Gastrocnemius medialis (tissue), 4 donors: ENCODE measurements at places on chromosomes 4 and X. TPM values are rescaled to one million over a fixed set of nuclear protein-coding genes. Genes with fewer than 3 reads are reported as not detected.

Gene CXCL6
- total RNA-seq = 3.7 TPM

GRCh38 chrX:154317391-154317995, 21.9 kb downstream of the TKTL1 start:
- DNase-seq = no peak

DNA sequence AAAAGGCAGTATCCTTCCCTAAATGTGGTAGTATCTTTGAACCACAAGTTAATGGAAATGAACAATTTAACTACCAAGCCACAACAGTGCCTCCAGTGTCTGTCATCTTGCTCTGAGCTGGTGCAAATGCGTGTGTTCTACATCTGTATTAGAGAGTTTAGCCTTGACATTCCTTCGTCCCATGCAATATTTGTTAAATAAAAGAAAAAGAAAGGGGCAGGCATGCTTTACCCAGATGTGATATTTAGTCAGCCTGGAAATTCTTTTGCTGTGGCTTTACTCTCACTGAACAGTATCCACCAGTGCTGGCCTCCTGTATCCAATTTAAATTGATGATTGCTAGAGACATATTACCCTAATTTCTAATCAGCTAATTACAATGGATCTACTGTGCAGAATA, 310.5 kb downstream of the CFAP299 start:
- DNase-seq = no peak

Gene TMPRSS11A
- not detected for total RNA-seq

Gene KIAA1210
- not detected for total RNA-seq

GRCh38 chr4:127782025-127782274, 172 bp upstream of the HSPA4L start:
- no peak for DNase-seq

- no peak for DNase-seq
These were observed 12.7 kb downstream of the MAD2L1 start for GRCh38 chr4:120053911-120054310.

- DNase-seq = no peak
These were observed 349.3 kb upstream of the PCDH18 start for GRCh38 chr4:137881641-137882040.

Gene PAGE4
- total RNA-seq = not detected

Gene RGS12
- 22.5 TPM for total RNA-seq

DNA sequence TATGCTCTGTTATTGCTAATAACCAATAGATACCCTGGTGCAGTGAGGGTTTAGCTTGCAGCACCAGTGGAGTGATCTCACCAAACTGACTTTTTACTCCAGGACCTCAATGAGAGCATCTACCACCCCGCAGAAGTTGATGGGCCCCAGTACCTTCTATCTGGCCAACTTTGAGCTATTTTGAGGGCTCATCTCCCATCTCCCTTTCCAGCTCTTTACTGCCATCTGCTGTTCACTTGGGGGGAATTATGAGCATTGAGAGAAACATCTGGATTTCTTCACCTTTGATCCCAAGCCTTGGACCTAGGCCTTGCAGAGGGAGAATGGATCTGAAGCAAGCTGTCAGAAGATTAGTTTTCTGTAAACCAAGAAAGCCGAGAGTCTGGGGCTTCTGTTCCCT, 143.6 kb downstream of the TMEM164 start:
- DNase-seq = no peak

Gene TENM3
- 13.6 TPM for total RNA-seq

Gene ETDA
- total RNA-seq = not detected

Gene NLRP2B
- not detected for total RNA-seq

Gene TRIML2
- not detected for total RNA-seq

Gene RBMXL3
- not detected for total RNA-seq

DNA sequence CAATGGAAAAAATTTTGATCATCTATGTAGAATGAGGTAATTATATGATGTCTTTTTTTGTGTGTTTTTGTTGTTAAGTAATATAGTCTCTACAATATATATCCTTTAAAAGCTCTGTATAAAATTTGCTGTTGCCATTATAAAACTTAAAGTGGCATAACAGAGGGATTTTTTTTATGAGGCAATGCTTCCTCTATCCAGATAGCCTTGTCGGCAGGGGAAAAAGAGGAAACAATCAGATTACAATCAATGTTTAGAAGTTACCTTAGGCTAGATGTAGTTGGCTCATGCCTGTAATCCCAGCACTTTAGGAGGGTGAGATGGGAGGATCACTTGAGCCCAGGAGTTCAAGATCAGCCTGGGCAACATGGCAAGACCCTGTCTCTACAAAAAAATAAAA, 86.8 kb downstream of the DIAPH2 start:
- no peak for DNase-seq

- DNase-seq = no peak
These were observed 17.8 kb downstream of the EGF start for GRCh38 chr4:109930464-109930863.

DNA sequence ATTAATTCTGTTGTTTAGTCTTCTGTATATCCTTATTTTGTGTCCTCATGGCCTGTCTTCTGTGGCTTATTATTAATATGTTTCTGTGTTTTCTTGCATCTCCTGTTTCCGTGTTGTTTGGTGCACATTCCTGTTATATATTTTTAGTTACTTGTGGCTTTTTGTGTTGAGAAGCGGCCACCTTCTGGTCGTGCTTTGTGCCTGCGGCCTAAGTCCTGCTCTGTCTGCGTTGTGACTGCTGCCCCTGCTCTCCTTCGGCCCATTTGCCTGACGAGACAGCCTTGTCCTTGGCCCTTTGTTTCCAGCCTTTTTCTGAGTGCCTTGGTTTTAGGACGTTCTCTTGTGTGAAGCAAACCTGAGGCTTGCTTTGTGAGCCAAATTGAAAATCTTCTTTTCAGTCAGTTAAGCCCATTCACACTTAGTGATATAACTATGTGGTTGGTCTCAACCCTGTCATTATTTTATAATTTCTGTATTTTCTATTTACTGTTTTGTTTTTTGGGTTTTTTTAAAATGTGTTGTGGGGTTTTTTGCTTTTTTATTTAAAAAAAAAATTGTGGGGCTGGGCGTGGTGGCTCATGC, 43.8 kb downstream of the TNIP2 start:
- no peak for DNase-seq

DNA sequence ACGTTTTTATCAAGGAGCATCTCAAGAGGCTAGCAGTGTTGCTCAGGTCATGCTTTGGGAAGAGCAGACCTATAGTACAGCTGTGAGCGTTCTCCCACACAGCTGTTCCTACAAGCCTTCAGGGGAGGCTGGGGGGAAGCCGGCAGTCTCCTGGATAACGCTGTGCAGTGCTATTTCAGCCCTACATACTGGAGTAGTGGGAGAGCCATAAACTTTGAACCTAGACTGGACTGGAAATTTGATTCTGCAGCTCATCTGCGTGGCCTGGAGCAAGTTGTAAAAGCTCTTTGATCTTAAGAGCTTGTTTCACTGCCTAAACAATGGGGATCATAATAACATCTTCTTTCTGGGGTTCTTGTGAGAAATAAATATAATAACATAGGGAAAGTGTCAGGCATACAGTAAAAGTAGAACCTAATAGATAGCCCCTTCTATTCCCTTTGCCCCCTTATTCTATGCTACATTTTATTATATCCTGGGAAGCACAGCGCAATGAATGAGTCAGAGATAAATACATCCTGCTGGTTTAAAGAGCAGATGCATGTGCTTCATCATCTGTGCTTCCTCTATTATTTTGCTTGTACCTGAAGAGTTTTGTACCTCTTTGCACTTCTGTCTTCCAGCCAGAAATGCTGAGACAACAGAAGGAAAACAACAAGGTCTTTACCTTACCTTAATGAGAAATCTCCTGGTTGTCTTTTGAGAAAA, 14.7 kb upstream of the AMBN start:
- no peak for DNase-seq

DNA sequence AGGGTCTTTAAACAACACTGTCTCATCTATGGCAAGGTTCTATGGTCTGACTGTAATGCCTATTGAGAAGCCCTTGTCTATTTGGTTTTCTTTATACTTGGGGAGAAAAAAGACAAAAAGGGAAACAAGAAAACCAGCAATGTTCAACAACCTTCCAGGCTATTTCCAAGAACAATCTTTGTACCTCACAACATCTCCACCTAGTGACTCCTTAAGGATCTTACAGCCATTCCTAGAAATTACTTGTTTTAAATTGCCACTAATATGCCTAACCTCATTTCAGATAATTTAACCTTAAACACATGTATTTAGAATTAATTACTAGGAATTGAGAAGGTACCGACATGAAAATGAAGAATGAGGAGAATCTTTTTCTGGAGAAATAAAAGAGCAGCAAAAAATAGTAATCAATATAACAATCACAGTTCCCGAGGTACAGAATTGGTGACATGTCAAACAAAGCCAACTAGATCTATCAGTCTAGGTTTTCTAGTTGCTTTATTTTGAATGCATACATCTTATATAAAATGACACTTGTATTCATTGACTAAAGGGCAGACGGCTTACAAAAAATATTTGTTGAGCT, 1.6 kb upstream of the RBM46 start:
- no peak for DNase-seq

Gene USP26
- total RNA-seq = not detected

GRCh38 chrX:104469771-104470170, 96.2 kb upstream of the IL1RAPL2 start:
- no peak for DNase-seq

GRCh38 chr4:30402276-30402675, 317.9 kb upstream of the PCDH7 start:
- no peak for DNase-seq

DNA sequence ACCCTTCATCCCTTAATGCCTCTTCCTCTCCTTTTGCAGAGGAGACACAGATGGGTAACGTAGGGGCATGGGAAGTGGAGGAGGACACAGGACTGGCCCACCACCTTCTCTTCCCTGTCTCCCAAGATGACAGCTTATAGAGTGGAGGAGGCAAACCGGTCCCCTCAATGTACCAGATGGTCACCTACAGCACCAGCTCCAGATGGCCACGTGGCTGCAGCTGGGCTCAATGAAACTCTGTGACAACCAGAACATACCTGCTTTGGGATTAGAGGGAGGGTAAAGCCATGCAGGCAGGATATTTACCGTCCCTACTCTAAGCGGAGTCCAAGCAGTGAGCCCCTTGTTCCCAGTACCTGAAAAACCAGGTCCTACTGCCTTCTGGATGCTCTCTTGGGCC, 7.5 kb upstream of the KLHL15 start:
- DNase-seq = no peak

GRCh38 chr4:155119006-155119405, 89.4 kb upstream of the NPY2R start:
- DNase-seq = no peak

GRCh38 chr4:113142351-113142750, 92.9 kb downstream of the ANK2 start:
- DNase-seq = no peak

GRCh38 chrX:108091878-108092291, 307 bp downstream of the ATG4A start:
- peak; percentile 52 for DNase-seq

Gene SAGE1
- not detected for total RNA-seq

Gene GAGE12H
- total RNA-seq = not detected

GRCh38 chr4:102616636-102617035, 115.5 kb downstream of the NFKB1 start:
- no peak for DNase-seq

DNA sequence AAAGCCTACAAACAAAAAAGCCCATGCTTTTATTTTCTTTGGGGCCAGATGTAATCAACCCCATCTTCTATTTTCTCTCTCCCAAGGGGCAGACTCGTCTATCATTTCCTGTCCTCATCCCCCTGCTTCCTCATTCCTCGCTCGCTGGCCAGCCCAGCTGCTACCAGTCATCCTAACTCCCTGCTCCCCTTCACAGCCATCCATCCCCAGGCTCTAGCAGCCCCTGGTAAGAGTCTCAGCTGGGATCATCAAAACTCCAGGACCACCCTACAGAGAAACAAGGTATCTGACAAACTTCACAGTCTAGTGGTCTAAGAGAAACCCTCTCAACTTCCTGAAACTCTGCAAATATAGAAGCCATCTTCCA, 23.6 kb downstream of the SH3KBP1 start:
- DNase-seq = no peak

Gene CCDC110
- total RNA-seq = 1.00 TPM

Gene DGAT2L6
- total RNA-seq = not detected

DNA sequence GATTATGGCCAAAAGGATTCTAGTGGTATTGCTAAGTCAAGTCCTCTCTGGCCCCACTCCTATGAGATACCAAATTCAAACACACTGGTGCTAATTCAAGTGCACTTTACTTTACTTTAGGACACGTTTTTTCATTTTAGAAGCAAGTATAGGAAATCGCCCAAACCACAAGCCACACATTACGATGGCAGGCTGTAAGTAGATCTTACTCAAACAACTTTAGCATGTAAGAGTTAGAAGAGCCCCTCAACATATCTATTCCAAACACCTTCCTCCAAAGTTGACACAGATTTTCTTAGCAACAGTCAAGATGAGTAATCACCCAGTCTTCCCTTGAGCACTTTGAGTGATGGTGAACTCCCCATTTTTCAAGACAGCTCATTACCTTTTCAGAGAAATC, 43.6 kb downstream of the DRD5 start:
- DNase-seq = no peak

DNA sequence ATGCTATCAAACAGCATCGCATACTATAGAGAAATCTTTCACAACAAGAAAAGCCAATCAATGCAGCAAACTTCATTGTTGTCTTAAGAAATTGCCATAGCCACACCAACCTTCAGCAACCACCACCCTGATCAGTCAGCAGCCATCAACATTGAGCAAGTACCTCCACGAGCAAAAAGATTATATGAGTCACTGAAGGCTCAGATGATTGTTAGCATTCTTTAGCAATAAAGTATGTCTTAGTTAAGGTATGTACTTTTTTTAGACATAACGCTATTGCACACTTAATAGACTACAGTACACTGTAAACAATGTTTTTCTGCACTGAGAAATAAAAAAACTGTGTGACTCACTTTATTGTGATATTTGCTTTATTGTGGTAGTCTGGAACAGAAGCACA, 37.8 kb upstream of the FUNDC1 start:
- DNase-seq = no peak

DNA sequence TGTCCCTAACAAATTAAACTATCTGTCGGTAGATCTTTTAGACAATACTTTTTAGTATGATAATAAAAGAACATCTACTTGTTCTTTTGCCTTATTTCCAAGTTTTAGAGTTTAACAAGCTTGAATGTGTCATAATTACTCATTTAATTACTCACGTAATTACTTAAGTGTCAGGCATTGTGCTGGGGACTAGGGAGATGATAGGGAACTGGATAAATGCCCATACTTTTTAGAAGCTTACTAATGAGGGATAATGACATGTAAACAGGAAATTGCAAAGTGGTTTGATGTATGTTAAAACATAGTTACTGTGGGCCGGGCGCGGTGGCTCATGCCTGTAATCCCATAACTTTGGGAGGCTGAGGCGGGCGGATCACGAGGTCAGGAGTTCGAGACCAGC, 158.3 kb downstream of the DMD start:
- DNase-seq = no peak

Gene SRP72
- total RNA-seq = 35.8 TPM

Gene MMRN1
- total RNA-seq = 0.39 TPM

Gene LDB2
- total RNA-seq = 7.0 TPM

Gene PNCK
- 0.98 TPM for total RNA-seq

- no peak for DNase-seq
These were observed at the start of gene POF1B for GRCh38 chrX:85379174-85379907. Gene POF1B, minus strand, starts transcription at chrX:85379665. Its CDS starts 211 bp downstream, at chrX:85379454.

Gene TRIM60
- not detected for total RNA-seq
